ENCODE measurements at places on chromosomes 2 and 18.

GRCh38 chr2:232929303-232930058 lies 59.4 kb downstream of the SNORC start:
- no peak for DNase-seq

DNA sequence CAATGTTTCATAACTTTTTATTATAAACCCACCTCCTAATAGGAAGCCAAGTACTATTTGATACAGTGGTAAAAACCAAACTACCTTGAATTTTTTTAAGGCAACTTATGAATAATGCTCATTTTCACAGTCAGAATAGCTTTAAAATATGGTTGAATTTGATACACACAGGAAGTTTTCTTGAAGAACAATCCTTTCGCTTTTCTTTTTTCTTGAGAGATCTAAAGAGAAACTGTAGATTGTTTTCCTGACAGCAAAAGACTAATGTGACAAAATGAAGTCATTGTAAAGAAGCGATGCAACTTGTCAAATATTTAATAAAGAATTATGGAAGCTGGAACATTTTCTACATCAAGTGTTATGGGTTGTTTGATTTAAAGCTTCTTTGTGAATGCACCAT lies 227.7 kb downstream of the ALPK2 start:
- no peak for DNase-seq

DNA sequence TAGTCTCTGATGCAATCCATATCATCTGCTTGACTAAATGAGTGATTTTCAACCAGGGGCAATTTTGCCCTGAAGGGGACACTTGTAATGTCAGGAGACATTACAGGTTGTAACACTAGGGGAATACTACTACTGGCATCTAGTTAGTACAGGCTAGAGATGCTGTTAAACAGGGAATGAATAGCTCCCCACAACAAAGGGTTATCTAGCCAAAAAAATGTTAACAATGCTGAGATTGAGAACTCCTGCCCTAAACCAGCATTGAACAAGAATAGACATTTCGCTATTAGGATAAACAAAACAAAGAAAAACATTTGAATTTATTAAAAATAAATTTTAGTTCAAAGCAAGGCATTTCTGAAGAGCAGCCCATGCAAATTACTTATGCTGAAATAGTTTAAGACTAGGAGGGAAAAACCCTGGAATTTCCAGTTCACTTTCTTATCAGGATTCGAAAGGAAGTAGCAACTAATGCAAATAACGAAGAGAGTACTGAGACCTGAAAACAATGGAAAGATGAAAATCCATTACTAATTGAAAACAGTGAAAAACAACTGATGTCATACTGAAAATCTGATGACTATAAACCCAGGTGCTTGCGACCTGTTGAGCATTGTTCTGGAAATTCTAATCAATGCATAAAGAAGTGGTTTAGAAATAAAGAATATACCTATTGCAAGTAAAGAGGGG lies 53.1 kb downstream of the CAB39 start:
- DNase-seq = no peak

- DNase-seq = no peak
Observed at GRCh38 chr2:221895366-221896121, 323.4 kb upstream of the EPHA4 start.

- DNase-seq = no peak
Observed at GRCh38 chr2:16275661-16276060, 335.3 kb downstream of the MYCN start.

DNA sequence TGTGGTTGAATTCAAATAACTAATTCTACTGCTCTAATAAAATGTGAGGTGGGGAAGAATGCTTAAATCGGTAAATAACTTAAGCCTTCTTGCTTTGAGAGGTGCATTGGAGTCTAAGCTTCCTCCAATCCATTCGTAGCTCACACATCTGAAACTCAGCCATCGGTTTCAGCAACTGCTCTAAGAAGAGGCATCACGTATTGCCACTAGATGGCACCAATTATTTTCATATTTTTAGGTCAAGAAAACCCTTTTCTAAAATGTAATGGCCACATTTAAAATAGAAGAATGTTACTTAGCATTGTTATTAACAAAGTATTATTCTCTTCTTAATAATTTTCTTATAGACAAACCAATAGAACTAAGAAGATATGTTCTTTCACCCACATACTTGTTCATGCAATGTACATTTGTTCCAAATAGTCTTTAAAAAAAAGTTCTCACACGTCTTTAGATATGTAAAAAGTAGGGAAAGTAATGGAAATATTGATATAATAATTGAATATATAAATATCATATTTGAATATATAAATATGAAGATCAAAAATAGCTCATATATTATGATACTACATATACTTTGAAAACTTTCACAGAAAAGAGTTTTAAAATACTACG lies 229.8 kb downstream of the CCDC178 start:
- DNase-seq = no peak

GRCh38 chr18:41870817-41871216 lies 84.2 kb upstream of the PIK3C3 start:
- DNase-seq = no peak

GRCh38 chr18:60746491-60746890 lies 373.9 kb upstream of the MC4R start:
- no peak for DNase-seq

DNA sequence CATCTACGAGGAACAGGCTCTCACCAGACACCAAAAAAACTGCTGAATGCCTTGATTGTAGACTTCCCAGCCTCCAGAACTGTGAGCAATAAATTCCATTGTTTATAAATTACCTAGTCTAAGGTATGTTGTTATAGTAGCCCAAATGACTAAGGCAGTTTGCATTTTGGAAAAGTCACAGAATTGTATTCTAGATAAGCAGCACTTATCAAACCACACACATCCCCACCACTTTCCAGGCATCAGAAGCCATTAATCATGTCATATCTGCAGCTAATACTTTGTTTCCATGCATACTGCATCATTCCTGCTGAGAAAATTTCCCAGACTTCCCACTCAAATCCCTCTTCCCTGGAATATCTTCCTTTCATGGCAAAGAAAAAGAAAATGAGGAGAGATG lies 187.2 kb downstream of the INO80D start:
- no peak for DNase-seq

- DNase-seq = no peak
Observed at GRCh38 chr2:95669441-95669991, 77.7 kb downstream of the TRIM43 start.

GRCh38 chr18:53152476-53152875 lies 812.5 kb downstream of the DCC start:
- DNase-seq = no peak
